ENCODE measurements at places on chromosomes 11 and 22.

- DNase-seq: no peak
Measured at GRCh38 chr11:109845437-109845836, 247.8 kb upstream of the ZC3H12C start.

GRCh38 chr11:110089617-110090282 lies 3.4 kb upstream of the ZC3H12C start:
- no peak for DNase-seq

- no peak for DNase-seq
Measured at GRCh38 chr22:21703684-21704316, 31.8 kb downstream of the YPEL1 start.

DNA sequence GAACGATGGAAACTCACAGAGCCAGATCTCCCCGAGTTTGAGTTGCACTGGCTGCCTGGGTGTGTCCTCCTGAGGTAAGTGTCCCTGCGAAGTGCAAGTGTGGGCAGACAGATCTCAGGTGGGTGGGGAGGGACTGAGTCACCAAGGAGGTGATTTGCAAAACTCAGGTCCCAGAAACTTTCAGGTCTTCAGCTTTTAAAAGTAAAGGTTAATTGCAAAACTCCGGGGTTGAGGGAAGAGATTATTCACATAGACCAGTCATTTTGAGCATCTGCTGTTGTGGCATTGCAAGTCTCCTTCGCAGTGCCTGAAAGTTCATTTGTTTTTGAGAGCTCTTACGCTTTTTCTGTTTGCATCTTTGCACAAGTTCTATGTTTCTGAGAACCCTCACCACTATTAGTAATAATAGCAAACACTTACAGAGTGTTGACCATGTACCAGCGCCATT lies 7.1 kb downstream of the CD44 start:
- no peak for DNase-seq

- no peak for DNase-seq
Measured at GRCh38 chr22:29002603-29003002, 59.0 kb downstream of the C22orf31 start.

DNA sequence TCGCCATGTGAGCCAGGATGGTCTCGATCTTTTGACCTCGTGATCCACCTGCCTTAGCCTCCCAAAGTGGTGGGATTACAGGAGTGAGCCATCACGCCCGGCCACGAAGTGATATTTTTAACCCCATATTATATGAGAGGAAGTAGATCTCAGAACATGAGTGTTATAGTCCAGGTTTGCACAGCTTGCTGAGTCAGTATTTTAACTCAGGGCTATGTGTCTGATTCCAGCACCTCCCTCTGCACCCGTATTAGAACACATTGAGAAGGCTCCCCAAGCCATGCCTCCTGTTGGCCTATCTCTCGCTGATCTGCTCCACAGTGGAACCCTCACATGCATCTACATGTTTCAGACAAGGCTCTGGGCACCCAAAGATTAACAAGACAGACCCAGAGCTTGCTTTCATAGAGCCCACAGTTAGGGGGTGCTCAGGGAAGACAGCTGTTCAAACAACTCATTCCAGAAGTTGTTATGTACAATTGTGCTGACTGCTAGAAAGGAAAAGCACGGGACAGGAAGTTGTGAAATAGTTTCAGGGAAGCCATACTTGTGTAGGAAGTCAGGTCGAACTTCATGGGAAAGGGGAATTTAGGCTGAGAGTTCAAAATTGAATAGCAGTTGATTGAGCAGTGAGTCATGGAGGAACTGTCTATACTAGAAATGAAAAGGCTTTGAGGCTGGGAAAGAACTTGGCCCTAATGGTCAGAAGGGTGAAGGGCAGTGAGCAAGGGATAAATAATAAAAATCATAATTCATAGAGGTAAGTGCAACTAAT lies 49.3 kb upstream of the CLPB start:
- no peak for DNase-seq

DNA sequence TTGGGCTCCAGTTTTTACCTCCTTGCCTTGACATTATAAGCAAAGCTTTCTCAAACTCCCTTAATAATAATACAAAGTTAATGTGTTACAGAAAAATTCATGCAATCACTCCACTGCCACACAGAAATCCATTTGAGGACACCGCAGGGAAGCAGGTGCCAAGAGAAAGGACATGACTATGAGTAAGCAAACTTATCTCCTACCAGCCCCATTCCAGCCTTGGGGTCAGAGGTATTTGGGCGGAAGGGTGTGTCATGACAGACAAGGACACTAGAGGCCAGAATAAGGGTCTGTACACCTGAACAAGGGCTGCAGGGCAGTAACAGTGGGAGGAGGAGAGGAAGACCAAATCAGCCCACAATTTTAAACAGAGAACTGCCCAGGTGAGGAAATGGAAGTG lies 5.9 kb downstream of the GNG3 start:
- DNase-seq: no peak

DNA sequence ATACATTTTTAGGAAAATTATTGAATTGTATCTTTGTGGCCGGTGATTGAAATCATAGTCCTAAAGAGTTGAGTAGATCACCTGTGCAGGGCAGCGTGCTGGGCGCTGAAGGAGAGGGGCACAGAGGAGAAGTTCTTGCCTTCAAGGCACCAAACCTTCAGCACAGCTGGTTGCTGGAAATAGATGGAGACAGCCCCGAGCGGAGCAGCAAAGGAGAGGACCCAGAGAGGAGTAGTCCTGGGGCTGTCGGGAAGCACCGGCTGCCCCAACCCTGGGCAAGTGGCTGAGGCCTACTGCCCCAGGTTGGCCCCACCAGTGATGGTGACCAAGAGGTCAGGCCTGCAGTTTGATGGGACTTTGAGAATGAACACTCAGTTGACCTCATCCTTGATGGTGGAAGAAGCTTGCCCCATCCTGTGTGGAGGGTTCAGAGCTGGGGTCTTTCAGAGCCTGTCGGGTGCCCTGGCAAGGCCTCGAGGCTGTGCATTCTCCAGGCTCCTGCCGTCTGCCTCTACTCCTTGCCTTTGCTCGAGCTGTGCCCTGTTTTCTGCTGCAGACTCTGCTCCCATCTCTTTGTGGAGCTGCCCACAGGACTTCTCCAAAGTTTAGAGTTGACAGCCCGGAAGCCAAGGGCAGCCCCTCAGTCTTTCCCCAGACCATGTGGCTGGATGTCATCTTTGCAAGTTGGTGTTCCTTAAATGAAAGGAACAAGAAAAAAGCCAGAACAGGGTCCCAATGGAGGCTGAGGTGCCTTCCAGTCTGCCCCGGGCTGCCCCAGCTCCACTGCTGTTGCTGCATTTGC lies 285.1 kb downstream of the TBC1D22A start:
- DNase-seq: no peak

DNA sequence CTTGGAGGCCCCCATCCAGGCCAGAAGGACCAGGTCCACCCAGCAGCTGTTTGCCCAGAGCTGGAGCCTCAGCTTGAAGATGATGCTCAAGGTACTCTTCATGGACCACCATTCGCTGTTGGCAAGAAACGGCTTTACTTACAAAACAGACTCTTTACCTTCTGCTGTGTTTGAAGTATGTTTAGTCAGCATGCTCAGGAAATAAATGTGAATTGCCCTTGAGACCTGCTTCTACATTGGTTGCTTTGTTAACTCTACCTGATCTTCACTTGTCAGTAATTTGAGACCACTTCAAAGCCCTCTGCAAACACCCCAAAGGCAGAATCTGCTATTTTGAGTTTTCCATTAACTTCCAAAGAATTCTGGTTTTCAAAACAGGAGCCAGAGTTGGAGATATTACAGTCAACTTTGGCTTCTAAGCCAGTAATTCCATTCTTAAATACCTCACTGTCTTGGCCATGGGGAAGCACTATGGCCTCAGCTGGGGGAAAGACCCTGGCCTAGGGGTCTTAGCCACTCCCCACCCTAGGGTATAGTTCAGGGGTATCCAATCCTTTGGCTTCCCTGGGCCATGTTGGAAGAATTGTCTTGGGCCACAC lies 2.7 kb downstream of the UQCR10 start:
- DNase-seq: no peak

GRCh38 chr11:86167499-86168164 lies 76.9 kb upstream of the EED start:
- no peak for DNase-seq

- DNase-seq: no peak
Measured at GRCh38 chr11:85044911-85045310, 582.2 kb downstream of the DLG2 start.

Data from stimulated activated CD8-positive, alpha-beta memory T cell treated with anti-CD3 and anti-CD28 coated beads, Interleukin-4, amount 100 ng/mL, for 1 hour (primary cell).